ENCODE measurements at places on chromosomes 7 and 10.

- DNase-seq = no peak
These were observed 29.1 kb downstream of the MKX start for GRCh38 chr10:27716521-27716920.

GRCh38 chr10:100186253-100187212 is 704 bp upstream of the ERLIN1 start:
- DNase-seq = peak; percentile 8

- DNase-seq = no peak
These were observed 21.1 kb upstream of the PFKP start for GRCh38 chr10:3046210-3046779.

GRCh38 chr10:110546499-110547110 is 20.9 kb upstream of the SMC3 start:
- DNase-seq = no peak

DNA sequence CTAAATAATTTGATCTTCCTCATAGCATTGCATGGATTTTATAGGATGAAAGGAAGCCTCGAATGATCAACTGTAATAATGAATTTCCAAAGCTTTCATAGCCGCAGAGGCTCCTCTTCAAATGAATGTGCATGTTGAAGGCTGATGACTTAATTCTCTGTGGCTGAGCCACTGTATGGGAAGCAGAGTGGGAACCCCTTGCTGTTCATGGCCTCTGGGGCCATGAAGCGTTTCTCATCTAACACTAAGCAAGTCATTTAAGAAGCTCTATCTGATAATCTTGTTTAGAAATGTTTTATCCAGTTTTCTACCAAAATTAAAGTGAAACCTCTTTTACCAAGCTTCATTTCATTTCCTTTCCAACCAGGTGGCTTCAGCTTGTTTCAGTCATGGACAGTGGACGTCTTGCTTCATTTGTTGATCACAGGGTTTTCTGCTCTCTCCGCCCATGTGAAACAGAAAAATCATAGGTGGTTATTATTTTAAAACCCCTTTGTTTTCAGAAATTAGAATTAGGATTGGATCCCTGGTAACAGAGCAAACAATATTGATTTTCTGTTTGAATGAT is 10.3 kb upstream of the ADARB2 start:
- DNase-seq = no peak

DNA sequence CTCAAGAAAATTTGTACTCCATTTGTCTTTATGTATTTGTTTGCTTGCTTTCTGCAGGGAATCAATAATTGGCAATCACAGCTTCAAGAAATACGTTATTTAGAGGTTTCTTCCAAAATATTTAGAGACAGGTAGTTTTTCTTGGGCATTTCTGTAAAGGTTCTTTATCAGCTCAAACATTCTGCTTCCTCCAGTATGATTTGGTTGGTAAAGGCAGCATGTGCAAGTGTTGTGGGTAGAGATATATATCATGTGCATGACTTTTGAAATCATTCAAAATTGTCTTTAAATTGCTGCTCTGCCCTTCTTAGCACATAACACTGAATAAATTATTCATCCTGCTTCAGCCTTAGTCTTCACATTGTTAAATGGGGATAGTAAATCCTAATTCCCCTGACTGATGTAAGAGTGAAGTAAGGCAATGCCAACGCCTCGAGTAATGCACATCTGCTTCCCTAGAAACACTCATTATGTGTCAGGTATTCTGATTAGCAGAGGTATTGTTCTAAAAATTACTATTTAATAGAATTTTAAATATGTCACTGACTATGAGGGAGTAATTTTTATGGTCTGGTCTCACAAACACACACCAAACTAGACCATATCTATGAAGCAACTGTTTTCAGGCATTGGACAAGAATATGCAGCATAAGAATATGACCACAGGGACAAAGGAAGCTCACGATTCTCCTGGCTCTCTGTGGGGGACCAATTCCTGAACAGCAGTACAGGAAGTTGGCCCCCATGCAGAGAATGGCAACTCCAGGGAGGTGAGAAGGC is 77.3 kb upstream of the AKR1E2 start:
- no peak for DNase-seq

DNA sequence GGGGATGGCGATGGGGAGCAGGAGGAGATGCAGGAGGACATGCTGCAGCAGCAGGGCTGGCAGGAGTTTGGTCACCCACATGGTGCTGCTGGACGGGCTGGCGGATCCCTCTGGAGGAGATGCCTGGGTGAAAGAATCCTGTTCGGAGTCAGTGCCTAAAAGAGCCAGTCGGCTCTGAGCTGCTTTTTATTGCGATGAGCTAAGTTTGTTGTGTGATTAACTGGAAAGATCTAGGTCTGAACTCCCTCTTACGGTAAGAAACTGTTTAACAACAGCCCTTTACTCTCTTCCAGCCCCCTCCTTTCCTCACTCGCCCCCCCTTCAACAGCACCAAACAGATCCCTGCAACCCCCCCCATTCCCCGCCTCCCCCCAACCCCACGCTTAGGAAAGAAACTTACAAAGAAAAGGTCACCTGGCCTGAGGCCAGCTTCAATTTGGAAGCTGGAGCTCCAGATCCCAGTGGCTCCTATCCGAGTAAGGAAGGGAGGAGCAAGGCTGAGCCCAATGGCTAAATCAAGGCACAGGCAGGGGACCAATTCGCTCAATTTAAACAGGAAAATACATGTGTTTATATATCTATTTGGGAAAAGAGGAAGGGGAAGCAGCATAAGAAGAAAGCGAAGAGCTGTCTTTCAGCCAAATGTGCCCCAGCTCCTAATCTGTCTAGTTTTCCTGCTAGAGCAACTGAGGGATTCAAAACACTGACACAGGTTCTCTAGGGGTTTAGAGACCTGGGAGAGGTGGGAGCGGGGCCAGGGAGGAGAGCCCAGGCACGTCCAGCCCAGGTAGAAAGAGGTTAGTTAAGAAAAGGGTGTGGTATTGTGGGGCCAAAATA is at the start of gene HGF:
TSS of gene HGF (minus strand) at position 157 of the 837 bp plus-strand sequence. CDS start at position 81, 76 bp downstream.
- DNase-seq = no peak

All from CD4-positive, alpha-beta T cell treated with Interleukin-17A for 4 hours (primary cell).